Esophagus squamous epithelium (tissue), 5 donors: ENCODE measurements at places on chromosomes 3 and 15.
A peak's percentile ranks its signal among the peaks of the same experiment; 100 is the strongest.

DNA sequence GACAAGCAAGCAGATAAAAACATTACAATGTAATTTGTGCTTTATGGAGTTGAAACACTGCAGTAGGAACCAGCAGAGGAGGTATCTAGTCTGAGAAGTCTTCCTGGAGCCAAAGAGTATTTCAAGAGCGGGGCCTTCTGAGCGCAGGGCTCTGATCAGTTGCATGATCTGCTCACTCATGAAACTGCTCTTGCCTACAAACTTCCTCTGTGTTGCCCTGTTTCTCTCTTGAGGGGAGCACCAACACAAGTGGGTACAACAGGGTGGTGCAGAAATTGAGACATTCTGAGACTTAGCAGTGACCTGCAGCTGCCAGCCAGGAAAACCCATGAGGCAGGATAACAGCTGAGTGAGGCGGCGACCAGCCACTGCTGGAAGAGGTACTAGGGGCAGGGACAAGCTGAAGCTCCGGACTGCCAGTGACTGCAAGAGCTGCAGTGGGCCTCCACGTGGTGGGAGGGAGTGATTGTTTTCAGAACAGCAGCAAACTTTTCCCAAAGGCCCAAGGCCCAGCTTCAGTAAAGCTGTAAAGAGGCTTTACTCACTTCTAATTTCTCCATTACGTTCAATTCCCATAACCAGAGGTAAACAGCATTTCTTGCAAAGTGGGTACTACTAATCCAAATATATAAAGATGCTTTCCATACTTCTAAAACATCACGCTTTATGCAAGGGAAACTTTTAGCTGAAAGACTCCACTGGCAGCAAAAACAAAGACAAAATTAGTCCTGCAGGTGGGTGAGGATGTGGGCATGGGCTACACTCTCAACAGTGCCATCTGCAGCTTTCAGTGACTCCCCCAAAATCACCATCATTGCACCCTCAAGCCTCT is 69.0 kb upstream of the LPP start:
- no peak for DNase-seq

DNA sequence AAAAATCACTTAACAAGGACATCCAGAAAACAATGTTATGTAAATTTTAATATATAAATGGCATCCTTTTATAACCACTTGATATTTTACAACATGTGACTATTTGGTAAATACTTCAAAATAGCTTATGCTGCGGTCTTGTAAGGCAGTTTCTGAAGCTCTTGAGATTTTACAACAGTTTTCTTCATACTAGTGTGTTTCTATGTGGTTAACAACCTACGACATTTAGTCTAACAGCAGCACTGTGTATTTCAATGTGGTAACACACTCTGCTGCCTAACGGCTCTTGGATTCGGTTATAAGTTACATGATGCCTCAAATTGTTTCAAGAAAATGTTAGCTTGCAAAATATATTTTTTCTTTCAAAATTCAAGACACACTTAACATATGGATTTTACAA is 12.9 kb upstream of the MELTF start:
- DNase-seq: no peak

DNA sequence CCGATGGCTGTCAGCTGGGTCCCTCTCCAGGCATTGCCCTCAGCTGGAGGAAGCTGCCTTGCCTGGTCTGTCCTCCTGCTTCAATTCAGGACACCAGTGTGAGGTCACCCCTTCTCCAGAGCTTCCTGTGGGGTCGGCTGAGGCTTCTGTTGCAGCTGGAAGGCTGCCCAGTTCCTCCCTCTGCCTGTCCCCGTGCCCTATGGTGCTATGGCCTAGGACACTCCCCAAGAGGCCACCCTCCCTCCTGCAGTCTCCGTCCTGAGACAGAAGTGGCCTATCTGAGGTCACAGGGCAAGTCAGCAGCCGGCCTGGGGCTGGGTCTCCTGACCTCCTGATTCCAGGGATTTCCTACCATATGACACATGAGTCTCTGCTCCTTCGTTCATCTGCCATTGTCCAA is 57.9 kb downstream of the RASGRF1 start:
- DNase-seq: no peak

DNA sequence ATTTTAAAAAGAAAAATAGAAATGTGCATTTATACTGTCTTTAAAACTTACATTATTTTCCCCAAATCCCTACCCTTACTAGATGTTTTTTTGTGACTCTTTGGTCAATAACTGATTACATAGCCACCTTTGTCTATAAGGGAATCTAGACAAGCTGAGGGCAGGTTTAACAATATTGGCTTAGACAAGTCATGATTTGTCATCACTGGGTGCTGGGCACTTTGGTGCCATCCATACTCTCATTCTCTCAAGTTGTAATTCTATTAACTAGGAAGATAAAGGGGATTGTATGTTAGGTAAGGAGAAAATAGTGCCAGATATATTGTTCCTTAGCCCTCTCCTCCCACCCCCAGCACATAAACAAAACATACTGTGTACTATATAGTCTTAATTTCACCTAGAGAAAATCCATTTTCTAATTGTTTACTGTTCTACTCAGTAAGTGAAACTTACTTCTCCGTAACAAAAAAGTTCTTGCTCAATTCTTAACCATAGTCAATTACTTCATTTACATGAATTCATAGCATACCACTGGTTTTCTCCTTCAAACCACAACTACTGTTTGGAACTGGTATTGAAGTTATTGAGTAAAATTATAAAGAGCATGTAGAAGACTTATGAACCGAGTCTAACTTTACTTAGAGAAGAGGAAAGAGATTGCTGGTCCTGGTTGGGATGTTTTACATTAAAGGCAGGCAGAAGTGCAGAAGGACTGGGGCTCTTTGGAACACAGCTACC is 877.1 kb downstream of the PDCD6IP start:
- DNase-seq: no peak

- no peak for DNase-seq
Observed at GRCh38 chr15:50562735-50563640, 16.5 kb upstream of the USP50 start.

DNA sequence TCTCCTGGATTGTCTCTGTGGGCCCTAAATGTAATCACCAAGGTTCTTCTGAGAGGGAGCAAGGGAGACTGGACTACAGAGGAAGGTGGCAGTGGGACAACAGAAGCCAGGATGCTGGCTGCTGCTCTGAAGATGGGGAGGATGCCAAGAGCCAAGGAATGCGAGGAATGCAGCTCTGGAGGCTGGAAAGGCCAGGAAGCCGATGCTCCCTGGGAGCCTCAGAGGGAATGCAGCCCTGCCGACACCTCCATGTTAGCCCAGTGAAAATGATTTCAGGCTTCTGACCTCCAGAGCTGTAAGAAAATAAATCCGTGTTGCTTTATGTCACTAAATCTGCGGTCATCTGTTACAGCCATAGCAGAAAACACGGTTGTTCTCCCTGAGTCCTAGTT is 44.1 kb downstream of the UMPS start:
- DNase-seq: no peak

DNA sequence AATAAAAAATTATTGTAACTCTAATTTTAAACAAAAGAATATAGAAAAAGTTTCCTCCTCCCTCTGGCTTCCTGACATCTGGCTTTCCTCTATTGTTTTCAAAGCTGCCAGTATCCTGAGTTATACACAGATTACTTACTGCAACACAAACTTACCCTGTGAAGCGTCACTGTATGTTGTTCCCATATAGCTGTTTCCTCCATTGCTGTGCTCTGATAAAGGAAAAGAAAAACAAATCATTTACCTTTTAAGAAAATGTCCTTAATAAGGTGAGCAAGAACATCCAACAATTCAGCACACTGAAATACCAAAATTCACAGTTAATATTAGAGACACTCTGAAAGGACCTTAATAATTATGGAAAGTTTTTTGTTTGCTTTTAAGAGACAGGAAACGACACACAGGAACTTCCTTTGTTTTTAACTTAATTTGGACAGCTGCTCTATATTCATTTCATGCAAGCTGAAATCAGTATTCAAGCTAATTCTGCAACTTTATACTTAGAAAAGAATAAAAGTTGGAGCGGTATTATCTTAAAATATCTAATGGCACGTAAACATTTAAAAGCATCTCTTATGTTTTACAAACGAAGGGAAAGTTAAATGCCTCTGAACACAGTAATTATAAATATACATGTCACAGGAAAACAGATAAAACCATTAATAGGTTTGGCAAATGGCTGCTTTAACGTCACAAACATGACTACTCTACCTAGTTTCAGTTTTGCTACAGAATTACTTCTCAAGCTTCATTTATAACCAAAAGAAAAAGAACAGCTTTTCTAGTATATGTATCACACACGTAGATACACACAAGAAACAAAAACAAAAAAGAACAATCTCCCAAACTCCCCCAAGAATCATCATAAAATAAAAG is 21.5 kb downstream of the TJP1 start:
- DNase-seq: no peak

DNA sequence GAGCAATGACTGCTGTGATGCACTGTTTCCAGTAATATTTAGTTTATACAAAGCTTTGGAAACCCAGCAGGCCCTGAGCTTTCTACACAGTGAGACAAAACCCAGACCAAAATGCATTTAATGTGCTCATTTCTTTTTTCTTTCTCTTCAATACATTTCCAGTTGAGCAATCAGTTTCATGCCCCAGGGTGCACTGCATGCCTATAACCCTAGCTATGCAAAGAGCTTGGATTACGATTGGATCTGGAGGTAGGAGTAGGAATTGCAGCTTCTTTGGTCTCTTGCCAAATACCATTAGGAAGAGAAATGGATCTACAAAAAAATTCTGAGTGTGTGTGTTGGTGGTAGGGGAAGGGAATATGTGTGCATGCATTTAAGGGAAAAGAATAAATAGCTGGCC is 1001.4 kb downstream of the SQOR start:
- DNase-seq: no peak

DNA sequence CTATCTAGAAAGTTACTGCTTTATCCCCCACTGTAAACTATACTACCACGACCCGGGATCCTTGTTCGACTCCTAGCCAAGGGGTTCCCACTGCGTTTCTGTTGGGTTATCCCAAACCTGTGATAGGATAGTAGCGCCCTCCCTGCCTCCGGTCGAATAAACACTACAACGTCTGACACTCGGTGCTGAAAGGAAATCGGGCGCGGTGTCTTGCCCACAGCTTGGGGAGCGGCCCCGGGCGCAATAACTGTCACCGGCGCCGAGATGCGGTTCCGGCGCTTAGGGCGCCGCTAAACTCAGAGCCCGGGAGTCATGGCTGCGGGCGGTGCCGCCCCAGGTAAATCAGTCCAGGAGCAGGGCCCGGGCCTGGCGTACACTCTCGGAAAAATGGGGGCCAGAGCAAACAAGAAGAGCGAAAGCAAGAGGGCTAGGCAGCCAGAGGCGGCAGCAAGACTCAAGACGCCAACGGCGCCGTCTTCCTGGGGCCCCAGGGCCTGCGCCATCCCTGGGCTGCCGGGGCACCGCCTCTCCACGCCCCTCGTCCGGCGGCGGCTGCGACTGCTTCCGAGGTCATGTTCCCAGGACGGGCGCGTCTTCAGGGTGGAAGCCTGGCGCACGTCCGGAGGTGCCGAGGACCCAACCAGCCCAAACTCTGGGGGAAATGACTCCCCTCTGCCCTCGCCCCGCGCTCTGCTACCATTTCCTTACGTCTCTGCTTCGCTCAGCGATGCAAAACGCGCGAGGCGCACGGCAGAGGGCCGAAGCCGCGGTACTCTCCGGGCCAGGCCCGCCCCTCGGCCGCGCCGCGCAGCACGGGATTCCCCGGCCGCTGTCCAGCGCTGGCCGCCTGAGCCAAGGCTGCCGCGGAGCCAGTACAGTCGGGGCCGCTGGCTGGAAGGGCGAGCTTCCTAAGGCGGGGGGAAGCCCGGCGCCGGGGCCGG is at the start of gene DUT:
Gene DUT (plus strand): TSS at position 575 of the 941 bp plus-strand sequence. CDS start 87 bp downstream, at position 662.
- peak; percentile 25 for DNase-seq

DNA sequence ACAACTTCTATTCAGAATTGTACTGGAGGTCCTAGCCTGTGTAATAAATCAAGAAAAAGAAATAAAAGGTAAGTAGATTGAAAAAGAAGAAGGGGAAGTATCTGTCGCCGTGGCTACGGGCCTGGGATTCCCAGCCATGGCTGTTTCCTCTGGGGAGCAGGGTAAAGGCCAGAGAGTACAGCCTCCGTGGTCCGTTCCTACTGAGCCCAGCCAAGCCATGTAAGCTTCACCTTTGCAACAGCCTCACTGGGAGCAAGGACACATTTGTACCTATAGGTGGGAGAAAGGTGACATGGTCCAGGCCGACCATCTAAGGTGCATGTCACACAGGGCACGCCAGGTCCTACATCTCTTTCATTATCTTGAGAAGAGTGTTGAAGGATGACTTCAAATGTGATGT is 71.3 kb downstream of the ANP32A start:
- no peak for DNase-seq

DNA sequence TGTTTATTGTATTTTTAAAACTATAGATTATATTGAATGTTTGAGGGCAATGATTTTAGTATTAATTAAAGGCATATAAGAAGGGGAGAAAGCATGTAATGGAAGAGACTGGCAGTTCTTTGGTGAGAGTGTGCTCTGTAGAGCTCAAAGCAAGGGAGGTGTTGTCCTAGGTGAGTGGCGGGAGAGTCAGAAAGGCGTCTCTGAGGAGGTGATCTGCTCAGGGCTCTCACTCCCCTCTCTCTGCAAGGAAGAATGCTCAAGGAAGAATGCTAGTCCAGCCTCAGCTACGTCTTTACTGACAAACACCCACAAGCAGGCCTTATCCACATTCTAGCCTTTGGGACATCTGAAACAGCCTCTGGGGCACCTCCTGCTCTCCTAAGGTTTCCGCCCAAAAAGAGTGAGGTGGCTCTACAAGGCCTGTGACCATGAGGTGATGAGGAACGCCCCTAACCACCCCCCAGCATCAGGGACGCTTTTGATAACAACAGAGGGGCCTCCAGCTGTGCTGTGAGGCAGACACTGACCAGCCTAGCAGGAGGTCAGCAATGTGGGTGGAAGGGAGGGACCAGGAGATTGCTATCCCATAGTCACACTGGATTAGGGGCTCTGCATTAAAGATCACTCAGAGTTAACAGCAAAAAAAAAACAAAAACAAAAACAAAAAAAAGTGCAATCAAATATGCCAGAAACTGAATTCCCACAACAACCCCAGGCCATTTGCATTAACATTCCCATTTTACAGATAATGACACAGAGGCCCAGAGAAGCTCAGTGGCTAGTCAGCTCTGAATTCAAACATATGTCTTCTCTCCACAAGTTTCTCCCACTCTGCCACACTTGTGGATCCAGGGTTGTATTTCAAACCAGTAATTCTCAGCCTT is 202.2 kb upstream of the CTNNB1 start:
- DNase-seq: no peak

DNA sequence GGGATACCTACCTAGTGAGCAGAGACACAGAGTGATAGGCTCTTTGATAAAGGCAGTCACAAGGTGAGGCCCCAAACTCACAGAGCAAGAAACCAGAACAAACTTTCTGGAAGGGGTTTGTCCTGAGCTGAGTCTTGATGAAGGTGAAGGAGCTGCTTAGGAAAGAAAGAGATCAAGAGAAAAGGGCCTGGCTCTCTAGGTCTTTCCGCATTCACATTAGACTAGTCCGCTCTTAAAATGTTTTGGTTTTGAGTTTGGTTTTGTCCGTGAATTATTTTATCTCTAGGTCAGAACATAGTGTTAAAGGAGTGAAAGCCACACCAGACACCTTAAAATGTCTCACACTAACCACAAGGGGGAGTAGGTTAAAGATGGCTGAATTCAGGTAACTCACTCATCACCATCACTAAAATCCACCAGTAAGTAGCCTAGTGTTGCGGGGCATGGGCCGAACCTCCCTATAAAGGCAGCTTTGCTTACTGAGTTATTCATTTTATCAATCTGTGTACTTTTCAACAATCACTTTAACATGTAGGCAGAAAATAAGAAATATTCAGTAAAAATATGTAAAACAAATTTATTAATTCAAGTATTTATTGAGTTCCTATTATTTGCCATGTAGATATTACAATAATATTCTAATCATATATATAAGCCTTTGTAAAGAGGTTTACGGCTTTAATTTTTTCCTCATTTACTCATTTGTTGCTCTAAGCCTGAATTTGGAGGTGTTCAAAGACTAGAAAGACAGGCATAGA is 121.5 kb upstream of the TSC22D2 start:
- DNase-seq: no peak
